T-helper 2 cell (primary cell): ENCODE measurements at places on chromosomes 1 and 21.

DNA sequence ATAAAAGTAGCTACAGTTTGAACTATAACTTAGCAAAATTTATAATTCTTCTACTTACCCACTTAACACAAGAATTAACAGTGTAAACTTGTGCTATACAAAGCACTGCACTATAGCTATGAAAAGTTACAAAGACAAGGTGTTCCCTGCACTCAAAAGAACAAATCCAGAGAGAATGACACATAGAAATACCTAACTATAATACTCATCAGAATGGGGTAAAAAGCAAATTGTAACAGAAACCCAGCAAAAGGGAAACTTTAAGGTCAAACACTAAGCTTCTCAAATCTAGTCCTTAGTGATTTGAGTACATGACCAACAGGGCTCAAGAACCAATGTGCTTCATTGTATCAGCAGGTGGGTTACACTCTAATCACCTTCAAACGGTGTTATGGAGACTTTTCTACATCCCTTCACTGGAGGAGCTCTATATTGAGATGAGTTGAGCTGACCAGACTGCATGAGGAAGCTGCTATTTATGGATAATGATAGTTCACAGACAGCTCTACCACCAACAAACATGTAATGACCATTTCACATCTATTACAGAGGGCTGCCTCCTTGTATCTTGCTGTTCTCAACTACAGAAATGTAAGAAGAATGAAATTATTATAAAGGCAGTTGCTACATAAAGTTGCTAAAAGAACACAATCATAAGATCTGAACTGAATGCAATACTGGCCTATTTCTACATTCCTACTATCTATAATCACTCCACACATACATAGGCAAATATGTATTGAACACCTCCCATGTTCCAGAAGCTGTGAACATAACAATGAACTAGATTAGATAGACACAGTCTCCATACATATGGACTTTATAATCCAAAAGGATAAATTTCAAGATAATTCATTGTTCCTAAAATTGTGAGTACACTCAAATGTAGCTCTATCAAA lies 47.6 kb downstream of the PIK3R3 start:
- no peak for DNase-seq

DNA sequence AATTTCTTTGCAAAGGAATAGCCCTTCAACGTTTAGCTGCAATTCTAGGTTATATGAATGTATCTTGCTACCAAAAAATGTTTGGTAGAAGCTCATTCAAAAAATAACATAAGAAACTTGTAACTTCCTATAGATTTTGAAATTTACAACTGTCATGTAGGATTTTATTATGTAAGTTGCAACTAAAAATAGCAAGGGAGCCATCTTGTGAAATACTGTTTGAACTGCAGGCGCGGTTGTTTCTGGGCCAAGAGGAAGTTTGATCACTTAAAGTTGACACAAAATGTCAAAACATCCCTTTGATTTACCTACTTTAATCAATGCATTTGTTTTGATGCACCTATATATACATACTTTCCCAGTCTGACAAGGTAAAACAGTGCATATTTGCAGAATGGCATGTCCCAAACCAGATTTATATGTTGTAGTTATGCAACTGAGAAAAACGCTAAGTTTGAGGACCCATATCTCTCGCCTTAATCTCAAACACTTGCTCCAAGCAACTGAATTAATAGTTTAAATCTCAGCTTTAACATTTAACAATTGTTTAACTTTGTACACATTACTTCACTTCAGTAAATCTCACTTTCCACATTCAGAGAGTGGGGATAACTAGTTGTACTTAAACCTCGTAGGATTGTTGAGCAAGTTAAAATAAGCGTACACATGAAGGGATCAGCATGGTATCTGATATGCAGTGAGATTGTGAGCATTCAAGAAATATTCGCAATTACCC lies 63.9 kb downstream of the KCNK2 start:
- no peak for DNase-seq

- no peak for DNase-seq
Measured at GRCh38 chr1:189206617-189207016, 1271.0 kb downstream of the BRINP3 start.

DNA sequence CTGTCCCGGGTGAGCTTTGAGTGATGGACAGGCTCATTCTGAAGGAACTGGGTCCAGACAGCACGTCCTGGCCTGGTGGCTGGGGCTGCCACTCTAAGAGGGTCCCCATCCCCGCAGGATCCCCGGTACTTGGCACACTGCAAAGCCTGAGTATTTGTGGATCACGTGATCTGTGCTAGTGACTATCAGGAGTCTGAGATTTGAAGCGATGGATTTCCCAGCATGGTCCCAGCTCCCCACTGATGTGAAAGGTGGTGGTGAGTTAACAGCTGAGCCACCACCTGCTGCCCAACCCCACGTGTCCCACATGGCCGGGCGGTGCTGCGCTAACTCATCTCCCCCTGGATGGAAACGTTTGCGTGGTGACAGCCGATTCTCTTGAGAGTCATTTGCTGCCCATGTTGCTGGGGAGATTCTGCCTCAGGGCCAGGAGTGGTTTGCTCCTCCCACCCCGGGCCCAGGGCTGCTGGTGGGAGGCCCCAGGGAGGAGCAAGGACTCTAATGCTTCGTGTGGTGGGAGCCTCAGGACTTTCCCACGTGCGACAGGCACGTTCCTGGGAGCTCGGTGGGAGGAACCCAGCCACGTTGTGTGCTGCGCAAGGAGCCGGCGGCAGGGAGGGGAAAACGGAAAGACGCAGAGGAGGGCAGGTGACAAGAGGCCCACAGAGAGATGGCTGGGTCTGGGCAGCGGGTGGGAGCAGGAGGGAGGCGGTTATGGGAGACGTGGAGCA lies 15.1 kb downstream of the FAAP20 start:
- DNase-seq: no peak

DNA sequence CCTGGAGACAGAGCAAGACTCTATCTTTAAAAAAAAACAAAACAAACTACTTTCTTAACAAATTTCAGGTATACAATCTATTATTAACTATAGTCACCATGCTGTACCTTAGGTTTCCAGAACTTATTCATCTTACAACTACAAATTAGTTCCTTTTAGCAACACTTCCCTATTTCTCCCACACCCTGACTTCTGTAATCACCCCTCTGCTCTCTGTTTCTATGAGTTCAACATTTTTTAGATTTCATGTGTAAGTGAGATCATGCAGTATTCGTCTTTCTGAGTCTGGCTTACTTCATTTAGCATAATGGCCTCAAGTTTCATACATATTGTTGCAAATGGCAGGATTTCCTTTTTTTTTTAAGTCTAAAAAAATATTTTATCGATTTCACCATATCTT lies 77.9 kb upstream of the LPGAT1 start:
- no peak for DNase-seq
